ENCODE measurements at places on chromosomes 7 and 10.

DNA sequence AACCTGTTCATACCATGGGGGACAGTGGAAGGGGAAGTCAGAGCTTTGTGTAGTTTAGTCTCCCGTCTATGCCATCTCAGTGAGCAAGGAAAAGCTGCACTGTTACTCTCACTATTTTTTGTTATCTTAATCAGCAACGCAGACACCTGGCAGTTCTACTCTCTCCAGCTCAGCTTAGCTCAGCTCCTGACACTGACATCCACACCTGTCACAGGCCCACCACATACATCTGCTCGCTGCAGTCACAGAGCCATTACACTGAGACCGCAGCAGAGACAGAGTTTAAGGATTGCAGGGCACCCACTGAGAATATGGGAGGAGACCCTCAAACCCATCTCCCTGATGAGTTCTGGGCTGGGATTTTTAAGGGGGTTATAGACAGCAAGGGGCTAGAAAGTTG, 257.3 kb upstream of the AKR1E2 start:
- no peak overlapping the region for H3K27ac ChIP-seq
- no peaks in the 10 kb centered on the region for H3K4me1 ChIP-seq
- no peaks in the 10 kb centered on the region for H3K36me3 ChIP-seq

GRCh38 chr7:45033931-45034290, 33.9 kb downstream of the CCM2 start:
- peak overlapping the region; percentile 8 for H3K27ac ChIP-seq
- H3K4me1 ChIP-seq, result peaks cover 82% of the 10 kb centered on the region
- H3K4me3 ChIP-seq, result no peak overlapping the region
- DNase-seq, result no peak
- no peaks in the 10 kb centered on the region for H3K36me3 ChIP-seq

DNA sequence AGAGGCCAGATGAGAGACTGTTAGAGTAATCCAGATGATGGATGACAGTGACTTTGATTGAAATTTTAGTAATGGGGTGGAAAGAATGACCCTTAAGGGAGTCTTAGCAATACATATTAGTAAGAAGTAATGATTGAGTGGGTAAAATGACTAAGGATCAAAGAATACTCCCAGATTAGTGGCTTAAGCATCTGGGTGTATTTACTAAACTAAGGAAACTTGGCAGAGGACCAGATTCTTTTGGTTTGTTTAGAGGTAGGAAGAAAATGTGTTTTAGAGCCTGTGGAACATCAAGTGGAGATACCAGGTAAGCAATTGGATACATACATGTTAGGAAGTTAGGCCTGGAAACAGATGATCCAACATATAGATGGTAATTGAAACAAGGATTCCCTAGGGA, 58.8 kb upstream of the ADRA2A start:
- no peaks in the 10 kb centered on the region for H3K4me1 ChIP-seq
- H3K36me3 ChIP-seq, result peaks cover 16% of the 10 kb centered on the region
- DNase-seq, result no peak
- no peak overlapping the region for H3K4me3 ChIP-seq
- H3K27ac ChIP-seq, result no peak overlapping the region
- H3K27me3 ChIP-seq, result no peaks in the 10 kb centered on the region

- H3K36me3 ChIP-seq, result no peaks in the 10 kb centered on the region
- no peak overlapping the region for H3K4me3 ChIP-seq
- DNase-seq, result no peak
- no peak overlapping the region for H3K27ac ChIP-seq
Observed at GRCh38 chr10:100109670-100110069, 28.0 kb upstream of the CPN1 start.

- H3K27ac ChIP-seq, result no peak overlapping the region
- no peaks in the 10 kb centered on the region for H3K36me3 ChIP-seq
- H3K27me3 ChIP-seq, result peaks cover 5% of the 10 kb centered on the region
- no peak for DNase-seq
- H3K4me1 ChIP-seq, result peaks cover 31% of the 10 kb centered on the region
Observed at GRCh38 chr10:22931948-22932347, 4.1 kb downstream of the ARMC3 start.

DNA sequence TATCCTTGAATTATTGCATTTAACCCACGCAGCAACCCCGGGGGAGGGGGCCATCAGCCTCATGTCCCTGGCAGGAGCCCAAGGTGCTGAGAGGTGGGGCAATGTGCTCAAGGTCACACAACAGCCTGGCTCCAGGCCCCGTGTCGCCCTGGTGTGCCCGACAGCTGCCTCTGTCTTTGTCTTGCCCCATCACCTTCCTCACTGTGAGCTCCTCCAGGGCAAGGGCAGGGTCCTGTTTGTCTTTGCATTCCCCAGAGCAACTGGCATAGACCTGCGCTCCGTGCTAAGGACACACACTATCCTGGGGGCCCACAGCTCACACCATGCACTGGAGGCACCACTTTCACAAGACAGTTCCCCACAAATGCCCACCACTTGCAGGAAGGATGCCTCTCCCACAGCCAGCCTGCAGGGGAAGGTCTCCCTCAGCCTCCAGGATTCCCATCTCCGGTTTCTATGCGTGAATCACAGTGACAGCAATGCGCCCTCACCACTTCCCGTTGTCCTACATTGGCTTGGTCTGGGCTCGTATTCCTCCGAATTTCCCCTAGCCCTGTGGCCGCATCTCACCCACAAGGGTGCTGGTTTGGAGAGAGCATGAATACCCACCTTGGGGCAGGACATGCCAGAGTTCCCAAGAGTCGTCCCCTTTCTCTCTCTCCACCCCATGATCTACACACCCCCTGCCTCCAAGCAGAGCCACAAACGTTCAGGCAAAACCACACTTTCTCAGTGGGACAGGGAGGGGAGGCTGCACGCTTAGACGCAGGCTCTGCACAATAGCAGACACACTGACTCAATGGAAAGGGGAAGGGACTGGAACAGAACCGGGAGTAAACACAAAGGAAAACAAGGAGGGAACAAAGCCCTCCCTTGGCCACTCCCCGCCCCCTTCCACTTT, 10.3 kb downstream of the ITPRIP start:
- DNase-seq, result no peak
- peaks cover 16% of the 10 kb centered on the region for H3K36me3 ChIP-seq
- no peaks in the 10 kb centered on the region for H3K27me3 ChIP-seq

DNA sequence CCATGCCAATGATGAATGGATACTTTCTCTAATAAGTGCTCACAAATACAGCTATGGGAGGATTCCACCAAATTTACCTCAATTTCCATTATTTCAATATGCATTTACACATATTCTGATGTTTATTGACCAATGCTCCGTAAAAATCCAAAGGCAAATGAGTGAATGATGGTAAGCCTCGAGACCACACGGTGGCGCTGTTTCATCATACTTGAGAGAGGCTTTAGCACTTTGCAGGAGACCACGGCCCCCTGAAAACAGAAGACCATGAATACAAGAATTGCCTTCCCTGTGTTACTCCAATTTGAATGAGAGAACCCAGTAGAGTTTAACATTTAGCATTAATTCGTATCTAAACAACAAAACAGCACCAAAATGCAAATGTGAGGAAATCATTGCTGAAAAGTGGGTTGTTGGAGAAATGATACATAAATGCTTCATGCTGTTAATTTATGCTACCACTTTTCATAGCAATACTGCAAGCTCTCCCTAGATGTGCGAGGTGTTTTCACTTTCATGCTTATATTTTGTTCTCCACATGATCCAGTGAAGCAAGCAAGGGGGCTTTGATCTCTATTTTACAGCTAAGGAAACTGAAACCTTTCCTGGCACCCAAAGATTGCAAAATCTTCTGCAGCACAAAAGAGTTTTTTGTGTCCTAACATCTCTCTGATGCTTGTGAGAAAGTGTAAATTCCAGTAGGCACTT, 35.4 kb downstream of the TRIL start:
- no peak overlapping the region for H3K4me3 ChIP-seq
- H3K27me3 ChIP-seq, result no peaks in the 10 kb centered on the region
- H3K4me1 ChIP-seq, result peaks cover 22% of the 10 kb centered on the region
- peak; percentile 77 for DNase-seq

GRCh38 chr7:44654255-44654796, 47.9 kb downstream of the OGDH start:
- no peaks in the 10 kb centered on the region for H3K4me1 ChIP-seq
- no peak overlapping the region for H3K27ac ChIP-seq
- no peak overlapping the region for H3K4me3 ChIP-seq

- no peak overlapping the region for H3K4me3 ChIP-seq
- DNase-seq, result no peak
- no peak overlapping the region for H3K27ac ChIP-seq
Observed at GRCh38 chr7:100248483-100248882, 28.7 kb downstream of the PVRIG start.

GRCh38 chr10:88119160-88119559, 255.7 kb downstream of the PTEN start:
- no peak overlapping the region for H3K27ac ChIP-seq
- no peaks in the 10 kb centered on the region for H3K27me3 ChIP-seq
- peaks cover 65% of the 10 kb centered on the region for H3K4me1 ChIP-seq
- DNase-seq, result no peak
- no peak overlapping the region for H3K4me3 ChIP-seq

DNA sequence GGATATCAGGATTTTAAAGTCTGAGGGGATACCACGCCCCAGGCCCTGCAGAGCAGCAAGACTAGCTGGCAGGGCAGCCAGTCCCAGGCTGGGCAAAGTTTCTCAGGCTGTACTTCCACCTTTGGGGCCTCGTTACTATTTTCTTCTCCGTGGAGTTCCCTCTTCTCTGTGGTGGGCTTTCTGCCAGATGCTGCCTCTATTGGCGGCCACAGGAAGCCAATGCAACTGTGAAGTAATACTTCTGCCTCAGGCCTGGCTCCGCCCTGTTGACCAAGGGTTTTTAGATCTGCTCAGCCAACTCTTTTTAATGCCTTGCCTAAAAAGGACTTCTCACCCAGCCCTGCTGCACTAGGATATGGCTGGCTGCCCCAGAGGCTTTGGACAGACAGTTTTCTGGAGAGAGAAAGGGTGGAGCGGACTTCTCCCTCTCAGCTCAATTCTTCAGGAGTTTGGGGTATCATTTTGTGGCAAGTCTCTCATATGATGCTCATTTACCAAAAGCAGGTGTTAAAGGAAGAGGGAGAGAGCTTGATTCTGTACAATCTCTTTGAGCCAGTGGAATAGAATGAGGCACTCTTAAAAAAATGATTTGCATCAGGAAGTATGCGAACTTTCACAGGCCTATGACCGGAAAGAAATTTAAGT, 67.4 kb downstream of the HHEX start:
- peak overlapping the region; percentile 36 for H3K4me3 ChIP-seq
- peak; percentile 86 for DNase-seq
- no peaks in the 10 kb centered on the region for H3K36me3 ChIP-seq
- peak overlapping the region; percentile 87 for H3K27ac ChIP-seq
- no peaks in the 10 kb centered on the region for H3K27me3 ChIP-seq

DNA sequence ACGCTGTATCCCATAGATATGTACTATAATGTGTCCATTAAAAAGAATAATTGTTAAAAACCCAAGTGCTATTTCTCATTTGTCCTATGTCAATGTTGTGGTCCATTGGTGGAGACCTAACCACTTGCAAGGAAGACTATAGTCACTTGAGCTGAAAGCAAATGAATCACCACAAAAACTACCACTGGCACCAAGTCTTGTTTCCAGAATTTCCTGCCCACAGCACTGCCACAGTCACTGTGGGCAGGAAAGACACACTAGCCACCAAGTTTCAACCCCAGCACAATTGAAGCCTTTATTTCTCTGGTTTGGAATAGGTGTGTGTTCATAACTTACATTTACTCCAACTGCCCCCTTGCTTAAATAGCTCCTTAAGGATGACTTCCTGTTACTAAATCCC, 12.4 kb downstream of the DIP2C start:
- H3K27me3 ChIP-seq, result no peaks in the 10 kb centered on the region
- no peak overlapping the region for H3K4me3 ChIP-seq

DNA sequence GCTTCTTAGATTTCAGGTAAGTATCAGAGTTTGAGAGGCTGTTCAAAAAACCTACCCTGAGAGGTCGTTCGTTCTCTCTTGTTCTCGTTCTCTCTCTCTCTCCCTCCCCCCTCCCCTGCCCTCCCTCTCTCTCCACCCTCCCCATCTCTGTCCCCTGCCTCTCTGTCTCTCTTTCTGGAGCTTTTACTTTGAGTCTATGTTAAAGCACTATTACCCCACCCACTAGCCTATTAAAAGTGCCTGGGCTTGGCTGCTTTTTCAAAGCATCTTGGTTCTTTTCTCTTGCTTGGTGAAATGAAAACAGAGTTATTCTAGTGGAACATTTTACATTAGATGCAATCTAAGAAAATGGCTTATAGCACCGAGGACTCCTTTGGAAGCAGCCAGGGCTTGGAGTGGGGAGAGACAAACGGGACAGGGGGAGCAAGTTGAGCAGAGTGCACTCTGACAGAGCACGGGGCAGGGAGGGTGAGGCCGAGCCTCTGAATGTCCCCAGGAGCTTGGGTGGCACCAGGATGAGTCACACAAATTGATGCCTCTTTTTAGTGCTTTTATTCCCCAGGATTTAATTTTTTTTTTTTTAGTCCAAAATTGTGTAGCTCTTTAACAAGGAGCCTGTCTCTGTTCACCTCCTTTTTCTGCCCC, 134.3 kb downstream of the CFAP58 start:
- no peaks in the 10 kb centered on the region for H3K27me3 ChIP-seq
- H3K27ac ChIP-seq, result no peak overlapping the region
- no peak overlapping the region for H3K4me3 ChIP-seq
- H3K36me3 ChIP-seq, result no peaks in the 10 kb centered on the region
- H3K4me1 ChIP-seq, result no peaks in the 10 kb centered on the region

DNA sequence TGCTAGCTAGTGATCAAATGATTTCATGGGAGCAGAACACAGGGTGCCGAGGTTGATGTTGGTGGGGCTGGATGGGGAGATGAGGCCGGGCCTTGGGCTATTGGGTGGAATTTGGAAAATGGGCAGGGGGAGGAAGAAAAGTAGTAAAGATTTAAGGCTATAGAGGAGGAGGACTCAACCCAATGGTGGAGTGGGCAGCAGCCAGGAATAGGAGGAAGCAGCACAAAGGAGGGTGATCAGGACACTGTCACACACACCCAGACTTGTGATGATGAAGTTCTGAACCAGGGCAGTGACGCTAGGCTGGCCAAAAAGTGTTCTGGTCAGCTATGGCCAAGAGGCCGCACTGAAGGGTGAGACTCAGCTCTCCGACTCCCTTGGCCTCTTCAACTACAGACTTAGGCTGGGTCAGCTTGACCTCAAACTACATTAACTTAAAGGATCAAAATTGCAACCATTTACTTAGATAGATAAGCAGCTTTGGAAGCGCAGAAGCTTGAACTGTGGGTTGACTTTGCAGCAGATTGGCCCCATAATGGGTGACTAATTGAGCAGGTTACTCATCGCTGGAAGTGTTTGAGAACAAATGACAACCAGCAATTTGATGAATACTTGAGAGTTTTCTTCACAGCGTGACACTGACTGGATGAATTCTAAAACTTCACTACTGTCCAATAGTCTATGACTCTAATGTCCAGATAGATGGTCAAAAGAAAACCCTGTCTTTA, 29.4 kb upstream of the GPR26 start:
- no peaks in the 10 kb centered on the region for H3K4me1 ChIP-seq
- H3K36me3 ChIP-seq, result no peaks in the 10 kb centered on the region
- DNase-seq, result no peak
- no peak overlapping the region for H3K27ac ChIP-seq

- no peak overlapping the region for H3K27ac ChIP-seq
- DNase-seq, result no peak
- no peak overlapping the region for H3K4me3 ChIP-seq
- H3K27me3 ChIP-seq, result no peaks in the 10 kb centered on the region
Observed at GRCh38 chr7:98974906-98975816, 96.8 kb downstream of the TRRAP start.
